ENCODE measurements at places on chromosomes 6 and 20.

- DNase-seq = no peak
Observed at GRCh38 chr6:152018876-152019275, 211.4 kb downstream of the ESR1 start.

DNA sequence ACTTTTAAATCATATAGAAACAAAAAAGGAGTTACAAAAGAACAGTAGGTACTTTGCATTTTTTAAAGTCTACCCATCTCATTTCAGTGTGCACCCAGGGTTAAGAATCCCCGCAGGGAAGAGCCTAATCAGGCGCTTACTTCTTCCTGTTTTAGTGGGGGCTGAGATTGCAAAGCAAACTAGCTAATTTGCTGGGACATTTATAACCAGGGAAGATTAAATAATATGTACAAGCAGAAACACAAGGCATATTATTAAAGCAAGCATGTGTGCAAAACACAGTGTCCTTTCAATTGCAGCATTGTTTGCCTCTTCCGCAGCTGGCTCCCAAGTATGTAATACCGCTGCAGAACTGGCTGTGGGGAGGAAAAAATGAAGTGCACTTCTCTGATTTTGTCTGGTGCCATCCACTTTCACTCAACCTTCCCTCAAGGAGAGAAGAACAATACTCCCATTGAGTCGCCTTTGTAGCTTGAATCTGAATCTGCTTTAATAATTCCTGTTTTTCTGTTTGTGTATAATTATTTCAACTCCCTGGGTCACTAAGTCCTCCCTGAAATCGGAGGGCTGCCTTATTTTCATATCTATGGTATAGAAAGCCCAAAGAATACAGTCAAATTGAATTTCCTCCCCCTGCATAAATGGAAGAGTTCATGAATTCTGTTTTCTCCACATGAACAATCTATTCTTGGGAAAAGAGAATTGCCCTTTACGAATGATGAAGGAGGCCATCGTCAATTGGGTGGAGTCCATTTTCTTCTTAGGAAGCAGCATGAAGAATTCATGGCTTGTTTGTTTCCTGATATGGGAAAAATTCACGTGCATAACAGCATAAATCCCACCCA is 23.3 kb upstream of the BCAS1 start:
- no peak for DNase-seq

DNA sequence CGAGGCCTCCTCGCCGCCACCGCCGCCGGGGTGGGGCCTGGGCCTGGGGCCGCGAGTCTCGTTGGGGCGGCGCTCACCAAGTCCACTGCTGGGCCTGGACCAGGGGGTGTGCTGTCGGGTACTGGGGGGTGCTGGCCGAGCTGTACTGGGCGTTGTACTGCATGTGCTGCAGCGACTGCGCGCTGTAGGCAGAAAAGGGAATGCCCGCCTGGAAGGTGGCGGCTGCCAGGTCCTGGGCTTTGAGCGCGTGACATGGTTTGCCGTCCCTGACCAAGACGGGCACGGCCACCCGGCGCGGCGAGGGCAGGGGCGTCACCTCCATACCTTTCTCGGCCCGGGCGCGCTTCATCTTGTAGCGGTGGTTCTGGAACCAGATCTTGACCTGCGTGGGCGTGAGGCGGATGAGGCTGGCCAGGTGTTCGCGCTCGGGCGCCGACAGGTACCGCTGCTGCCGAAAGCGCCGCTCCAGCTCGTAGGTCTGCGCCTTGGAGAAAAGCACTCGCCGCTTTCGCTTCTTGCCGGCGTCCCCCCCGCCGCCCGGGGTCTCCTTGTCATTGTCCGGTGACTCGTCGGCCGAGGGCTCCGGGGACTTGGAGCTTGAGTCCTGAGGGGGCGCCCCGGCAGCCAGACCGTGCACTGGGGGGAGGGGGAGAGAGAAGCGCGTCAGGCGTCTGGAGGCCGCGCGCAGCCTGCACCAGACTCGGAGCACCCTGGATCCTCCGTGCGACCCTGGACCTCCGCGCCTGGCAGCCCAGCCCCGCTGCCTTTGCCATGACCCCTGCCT is 1.8 kb downstream of the NKX2-2 start:
- peak; percentile 35 for DNase-seq

DNA sequence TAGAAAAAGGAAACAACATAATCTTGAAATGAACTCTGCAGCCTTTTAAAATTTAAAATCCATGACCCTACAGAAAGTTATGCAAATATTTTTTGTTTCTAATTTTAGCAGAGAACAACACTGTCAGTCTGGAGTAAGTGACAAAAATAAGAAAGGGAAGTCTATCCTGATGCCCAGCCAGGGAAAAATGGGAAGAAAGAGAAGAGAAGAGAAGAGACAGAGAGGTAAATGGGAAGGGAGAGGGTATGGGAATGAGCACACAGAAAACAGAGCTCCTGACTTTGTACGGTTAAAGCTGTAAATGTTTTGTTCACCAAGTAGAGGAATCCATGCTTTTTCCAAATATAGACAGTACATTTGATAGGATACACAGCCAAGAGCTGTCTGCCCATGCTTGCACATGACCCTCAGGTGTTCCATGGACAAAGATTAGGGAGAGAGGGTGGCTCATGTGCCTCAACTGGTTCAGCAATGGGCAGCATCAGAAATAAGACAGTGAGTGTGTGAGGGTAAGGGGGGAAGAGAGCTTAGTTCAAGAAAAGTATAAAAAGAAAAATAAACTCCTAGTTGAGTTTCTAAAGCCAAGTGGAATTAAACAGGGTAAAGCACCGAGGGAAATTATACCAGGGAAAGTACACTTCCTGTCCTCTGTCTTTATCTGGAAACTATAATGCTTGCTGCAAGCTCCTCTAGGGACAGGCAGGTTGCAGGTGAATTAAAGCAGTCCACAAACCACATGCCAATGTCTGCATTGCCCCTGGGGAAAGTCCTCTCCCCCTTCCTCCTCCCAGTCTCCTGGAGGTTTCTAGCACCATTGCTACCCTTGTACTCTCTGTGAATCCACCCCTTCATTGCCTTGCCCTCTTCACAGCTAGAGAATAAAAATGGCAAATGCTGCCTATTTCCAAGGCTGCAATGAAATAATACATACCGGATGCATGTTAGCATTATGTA is 30.0 kb downstream of the MAP3K5 start:
- DNase-seq = no peak

DNA sequence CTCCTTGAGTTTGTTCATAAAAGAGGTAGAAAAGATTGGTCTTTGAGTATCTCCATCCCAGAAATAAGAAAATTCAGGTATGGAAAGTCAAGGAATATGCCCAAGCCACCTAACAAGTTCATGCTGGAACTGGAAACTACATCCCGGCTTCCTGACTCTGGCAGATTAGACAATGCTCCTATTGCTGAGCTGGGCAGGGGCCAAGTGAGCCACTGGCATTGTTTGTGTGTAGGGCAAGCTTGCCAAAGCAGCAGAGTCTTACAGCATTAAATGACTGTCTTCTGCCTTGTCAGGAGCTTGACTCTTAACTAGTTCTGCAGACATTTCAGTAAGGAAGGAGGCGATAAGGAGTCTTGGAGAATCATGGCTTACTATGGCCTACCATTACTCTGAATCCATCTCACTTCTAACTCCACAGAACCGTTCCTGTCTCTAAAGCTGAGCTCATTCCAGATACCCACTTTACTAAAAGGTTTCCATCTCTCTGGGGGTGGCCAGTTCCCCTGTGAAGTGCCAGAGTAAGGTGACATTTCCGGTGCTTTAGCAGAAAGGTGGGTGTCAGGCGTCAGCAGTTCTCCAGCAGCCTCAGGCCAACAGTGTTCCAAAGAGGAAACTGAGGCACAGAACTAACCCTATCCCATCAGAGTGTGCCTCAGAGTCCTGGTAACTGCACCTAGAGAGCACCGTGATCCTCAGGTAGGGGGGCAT is 30.1 kb downstream of the PRDM1 start:
- no peak for DNase-seq

GRCh38 chr6:96852605-96853004 is 15.3 kb upstream of the GPR63 start:
- no peak for DNase-seq

GRCh38 chr6:5173810-5174209 is 86.9 kb downstream of the LYRM4 start:
- DNase-seq = no peak

GRCh38 chr6:36506611-36507010 is 40.7 kb downstream of the STK38 start:
- no peak for DNase-seq

- no peak for DNase-seq
Observed at GRCh38 chr6:97040355-97040860, 115.9 kb downstream of the KLHL32 start.

GRCh38 chr20:37703035-37703845 is 9.4 kb downstream of the CTNNBL1 start:
- no peak for DNase-seq

GRCh38 chr6:54135665-54136369 is 24.6 kb downstream of the MLIP start:
- no peak for DNase-seq

- DNase-seq = no peak
Observed at GRCh38 chr6:111871207-111871606, 2.0 kb downstream of the FYN start.

DNA sequence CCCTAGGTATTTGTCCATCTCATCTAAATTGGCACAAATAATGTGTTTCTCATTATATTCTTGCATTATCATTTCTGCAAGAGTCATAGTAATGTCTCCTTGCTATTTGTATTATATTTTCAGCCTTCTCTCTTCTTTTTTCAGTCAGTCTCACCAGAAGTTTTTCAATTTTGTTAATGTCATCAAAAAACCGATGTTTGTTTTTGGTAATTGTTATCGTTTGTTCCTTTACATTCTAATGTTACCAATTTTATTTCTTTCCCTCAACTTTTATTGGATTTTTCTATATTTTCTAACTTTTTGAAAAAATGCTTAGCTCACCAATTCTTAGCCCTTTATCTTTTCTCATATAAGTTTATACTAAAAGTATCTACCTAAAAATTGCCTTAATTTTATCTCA is 82.2 kb upstream of the NRSN1 start:
- DNase-seq = no peak

DNA sequence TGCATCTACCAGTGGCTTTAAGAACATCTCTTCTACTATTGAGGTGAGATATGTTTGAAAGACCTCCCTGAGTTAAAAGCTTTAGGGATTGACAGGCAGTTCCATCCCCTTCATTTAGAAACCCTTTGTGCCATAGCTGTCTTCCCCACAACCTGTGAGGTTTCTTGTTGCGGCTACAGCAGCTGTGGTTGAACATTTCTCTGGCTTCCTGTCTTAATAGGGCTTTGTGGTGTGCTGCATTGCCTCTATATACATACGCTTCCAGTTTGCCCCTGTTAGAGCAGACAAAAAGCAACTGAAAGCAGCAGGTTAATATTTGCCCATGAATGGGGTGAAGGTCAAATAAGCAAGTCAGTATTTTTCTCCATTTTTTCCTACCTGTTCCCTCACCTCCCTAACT is 210.2 kb downstream of the TMEM200A start:
- no peak for DNase-seq

DNA sequence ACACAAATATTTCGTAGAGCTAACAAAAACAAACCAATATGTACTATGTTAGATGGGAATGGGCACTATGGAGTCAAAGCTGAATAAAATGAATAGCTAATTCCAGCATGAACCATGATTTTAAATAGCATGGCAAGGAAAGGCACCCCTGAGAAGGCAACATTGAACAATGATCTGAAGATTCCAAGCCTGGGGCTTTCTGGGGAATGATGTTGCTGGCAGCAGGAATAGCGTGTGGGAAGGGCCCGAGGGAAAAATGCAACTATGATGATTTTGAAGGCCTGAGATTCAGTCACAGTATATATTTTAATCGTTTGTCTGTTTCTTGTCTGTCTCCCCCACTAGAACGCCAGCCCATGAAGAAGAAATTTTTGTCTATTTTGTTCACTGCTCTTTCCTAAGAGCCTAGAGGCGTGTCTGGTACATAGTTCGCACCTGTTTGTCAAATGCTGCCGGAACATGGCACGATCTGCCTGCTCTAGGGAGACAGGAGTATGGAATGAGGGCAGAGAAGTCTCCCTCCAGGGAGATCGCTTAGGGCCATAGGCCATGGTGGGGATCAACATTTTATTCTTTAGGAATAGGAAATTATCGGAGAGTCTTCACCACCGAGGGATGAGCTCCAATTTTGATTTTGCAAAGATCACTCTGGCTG is 84.8 kb upstream of the EYA2 start:
- DNase-seq = no peak

GRCh38 chr6:169287675-169288074 is 34.0 kb upstream of the THBS2 start:
- no peak for DNase-seq

DNA sequence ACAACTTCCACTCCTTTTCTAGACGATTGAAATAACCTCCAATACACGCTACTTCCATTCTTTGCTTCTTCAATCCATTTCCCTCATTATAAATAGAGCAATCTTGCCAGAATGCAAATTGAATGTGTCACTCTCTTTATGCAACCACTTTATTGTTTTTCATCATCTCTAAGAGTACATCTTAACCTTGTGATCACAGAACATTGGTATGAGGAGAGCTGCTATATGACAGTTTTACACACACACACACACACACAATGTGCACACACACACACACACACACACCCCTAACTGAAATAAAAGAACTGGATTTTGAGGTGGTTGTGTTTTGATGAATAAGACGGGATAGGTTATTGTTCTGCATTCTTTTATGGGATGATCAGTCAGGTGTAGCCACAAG is 187.0 kb downstream of the HDGFL1 start:
- DNase-seq = no peak

DNA sequence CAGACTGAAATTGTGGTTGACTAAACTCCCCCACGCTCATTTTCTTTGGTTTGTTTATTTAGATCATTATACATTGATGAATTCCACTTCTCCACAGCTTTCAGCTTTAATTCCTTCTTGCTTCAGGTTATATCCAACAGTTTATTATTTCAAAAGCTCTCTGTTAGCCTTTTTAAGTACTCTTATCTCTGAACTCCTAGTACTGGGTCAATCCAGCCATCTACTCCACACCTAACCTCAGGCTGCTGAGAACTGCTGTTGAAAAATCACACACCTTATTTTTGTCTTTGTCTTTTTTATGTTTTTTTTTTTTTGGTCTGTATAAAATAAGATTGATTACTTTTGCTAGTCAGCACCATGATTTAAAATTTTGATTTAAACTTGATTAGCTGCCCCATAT is 32.9 kb downstream of the FLRT3 start:
- no peak for DNase-seq

DNA sequence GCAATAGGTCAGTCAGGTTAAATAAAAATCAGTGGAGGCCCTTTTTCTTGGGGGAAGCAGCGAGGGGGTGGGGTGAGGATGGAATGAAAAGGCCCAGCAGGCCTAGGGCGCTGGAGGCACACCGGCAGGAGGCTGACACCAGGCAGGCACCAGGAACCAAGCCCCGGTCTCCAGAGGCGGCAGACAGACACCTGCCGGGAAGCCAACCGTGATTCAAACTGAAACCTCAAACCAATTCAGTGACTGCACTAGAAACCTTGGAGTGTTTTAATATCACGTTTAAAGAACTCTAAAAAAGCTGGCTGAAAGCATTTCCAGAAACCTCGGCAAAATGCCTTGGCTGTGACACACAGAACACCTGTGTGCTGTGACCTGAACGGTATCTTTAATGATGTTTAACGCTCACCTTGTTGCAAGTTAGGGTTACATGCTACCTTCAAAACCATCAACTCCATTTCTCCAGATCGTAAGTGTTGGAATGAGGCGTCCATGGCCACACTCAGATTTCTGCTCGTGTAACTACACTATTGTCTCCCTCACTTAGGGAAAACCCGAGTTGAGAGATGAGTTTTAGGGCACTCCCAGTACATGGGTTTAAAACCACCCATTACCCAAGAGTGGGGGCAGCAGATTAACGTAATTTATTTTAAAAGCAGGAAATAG is 27.2 kb downstream of the DIDO1 start:
- DNase-seq = peak; percentile 34

- DNase-seq = no peak
Observed at GRCh38 chr6:475314-475713, 83.8 kb downstream of the IRF4 start.

- DNase-seq = no peak
Observed at GRCh38 chr6:143691900-143692636, 14.3 kb downstream of the PHACTR2 start.

Measured in iPS-NIHi11 (cell line).